T47D (cell line): ENCODE measurements at places on chromosomes 1 and 21.

- DNase-seq, result no peak
Observed at GRCh38 chr1:66069976-66070876, 277.5 kb downstream of the PDE4B start.

GRCh38 chr1:41368801-41369200, 7.6 kb downstream of the FOXO6 start:
- no peak for DNase-seq

- DNase-seq, result no peak
Observed at GRCh38 chr21:44378646-44379514, 25.5 kb downstream of the TRPM2 start.

GRCh38 chr1:113459279-113459678, 69.0 kb downstream of the MAGI3 start:
- no peak for DNase-seq

DNA sequence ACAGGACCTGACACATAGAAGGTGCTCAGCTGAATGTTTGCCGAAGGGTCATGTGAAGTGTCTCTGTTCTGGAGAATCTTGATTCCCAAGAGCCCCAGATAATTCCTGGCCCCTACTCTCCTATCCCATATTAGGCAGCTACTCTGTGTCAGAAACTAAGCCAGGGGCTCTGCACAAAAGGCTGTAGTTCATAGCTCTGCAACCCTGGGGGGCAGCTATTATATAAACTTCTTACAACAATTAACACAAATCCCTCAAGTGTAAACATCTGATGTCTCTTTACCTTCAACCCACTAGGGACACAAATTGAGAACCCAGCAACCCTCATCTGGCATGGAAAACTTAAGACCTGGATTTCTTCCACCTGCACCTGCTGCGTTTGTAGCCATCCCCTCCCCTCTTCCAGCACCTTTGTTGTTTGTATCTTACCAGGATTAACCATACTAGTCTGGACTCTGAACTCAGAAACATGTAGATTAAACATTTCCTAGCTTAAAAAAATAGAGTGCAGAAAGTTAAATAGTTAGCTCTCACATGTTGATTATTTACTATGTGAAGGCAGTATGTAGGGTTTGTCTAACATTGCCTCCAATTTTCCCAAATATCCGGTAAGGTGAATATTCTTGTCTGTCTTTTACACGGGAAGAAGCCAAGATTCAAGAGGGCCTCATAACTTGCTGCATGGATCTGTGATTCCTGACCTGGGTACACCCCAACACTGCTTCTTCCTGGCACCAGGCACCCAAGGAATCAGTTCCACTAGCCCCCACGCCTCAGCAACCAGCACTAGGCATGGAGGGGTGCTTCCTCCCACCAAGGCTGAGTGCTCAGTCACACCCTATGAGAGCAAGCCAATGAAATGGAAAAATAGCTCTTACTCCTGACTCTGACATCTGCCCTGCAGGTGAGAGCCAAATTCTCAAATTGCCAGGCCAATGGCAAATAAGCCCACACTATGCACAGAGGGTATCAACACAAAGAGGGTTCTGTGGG, 220.7 kb upstream of the HOOK1 start:
- DNase-seq, result no peak

DNA sequence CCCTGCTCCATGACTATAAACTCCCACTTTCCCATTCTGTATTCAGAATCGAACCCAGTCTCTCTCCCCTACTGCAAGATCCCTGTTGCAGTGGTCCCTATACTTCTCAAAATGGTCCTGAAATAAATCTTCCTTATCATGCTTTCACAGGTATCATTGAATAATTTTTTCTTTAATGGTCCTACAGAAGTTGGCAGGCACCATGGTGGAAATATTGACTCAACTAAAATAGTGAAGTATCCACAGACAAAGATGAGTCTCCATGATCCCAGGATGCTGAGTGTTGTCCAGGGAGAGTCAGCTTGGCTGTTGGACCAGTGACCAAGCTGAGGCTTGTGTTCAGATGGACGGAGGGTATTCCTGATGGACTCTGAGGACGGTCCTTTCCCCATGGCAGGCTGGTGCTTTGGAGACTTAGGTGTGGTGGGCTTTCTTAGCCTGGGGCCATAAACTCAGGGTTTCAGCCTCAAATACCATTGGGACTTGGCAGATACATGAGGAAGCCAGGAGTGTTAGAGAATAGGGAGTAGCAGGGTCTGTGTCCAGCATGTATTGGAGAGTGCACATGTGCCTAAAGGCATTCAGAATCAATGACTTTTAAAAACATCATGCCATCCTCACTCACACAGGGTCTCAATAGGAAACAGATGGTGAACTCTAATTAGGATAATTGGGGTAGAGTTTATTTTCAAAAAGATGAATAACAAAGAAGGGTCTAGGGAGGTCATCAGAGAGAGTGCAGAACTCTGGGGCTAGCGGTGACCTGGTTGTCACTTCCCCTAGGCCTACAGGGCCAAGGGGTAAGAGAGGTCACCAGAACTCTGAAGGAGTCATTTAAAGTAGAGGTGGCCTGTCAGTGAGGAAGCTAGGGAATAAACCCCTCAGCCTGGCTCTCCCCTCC, 19.8 kb downstream of the TINAGL1 start:
- no peak for DNase-seq

DNA sequence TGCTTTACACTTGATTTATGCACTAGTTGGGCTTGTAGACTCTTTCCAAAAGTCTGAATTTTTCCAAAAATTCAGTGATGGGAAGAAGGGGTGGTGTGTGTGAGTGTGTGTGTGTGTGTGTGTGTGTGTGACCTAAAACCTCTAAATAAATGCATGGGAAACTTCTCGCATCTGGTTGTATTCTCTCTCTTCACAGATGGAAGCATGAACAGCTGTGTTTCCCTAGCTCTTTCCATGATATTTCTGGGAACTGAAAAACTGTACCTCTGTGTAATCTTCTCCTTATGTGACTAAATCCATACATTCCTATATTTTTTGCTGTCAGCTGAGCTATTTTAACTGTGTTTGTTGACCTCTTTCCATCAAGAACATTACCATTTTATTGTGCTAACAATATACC, 26.2 kb upstream of the CYYR1 start:
- no peak for DNase-seq

DNA sequence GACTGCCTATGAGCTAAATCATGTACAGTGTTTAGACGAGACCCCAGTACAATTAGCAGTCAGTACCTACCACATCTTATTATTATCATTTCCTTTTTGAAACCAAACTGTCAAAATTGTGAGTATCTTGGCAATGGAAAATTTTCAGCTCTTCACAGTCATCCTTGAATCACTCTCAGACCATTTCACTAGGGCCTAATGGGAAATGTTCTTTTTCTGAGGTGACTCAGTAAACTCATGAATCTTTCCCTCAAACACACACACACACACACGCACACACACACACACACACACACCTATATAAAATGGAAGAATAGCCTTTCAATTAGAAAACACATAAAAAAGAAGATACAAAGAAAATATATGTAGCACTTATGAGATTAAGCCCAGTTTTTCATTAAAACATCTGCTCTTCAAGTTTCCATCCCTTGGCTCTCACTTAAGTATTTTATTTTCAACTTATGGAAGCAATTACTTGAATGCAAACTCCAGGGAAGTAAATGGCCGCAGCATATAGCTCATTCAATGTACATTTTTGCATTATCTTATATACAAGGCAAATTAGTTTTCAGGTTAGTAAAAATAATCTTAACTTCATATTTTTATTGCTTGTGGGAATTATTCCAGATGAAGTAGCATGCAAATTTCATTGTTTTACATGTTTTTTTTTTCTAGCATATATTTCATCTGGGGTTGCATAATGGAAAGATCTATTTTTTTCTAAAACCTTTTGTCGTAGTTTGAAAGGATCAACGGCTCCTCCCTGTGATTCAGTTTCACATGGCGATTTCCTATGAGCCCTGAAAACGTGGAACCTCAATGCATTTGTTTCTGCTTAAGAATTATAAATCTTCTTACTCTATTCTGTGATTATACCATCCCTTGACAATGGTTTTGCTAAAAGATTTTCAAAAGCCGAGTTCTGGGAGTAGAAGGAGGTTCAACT, 46.3 kb upstream of the TMPRSS15 start:
- no peak for DNase-seq

DNA sequence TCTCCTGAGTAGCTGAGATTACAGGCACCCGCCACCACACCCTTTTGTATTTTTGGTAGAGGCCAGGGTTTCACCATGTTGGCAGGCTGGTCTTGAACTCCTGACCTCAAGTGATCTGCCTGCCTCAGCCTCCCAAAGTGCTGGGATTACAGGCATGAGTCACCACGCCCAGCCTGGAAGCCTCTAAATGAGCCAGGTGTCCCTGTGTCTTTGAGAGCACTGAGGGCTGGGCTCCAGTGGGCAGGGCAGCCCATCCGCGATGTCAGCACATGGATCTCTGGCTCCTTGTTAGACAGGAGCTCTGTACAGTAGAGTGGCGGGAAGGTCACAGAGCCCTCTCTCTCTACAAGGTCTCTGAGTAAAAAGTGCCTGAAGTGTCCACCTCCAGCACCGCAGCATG, 124.3 kb downstream of the PGBD5 start:
- no peak for DNase-seq

DNA sequence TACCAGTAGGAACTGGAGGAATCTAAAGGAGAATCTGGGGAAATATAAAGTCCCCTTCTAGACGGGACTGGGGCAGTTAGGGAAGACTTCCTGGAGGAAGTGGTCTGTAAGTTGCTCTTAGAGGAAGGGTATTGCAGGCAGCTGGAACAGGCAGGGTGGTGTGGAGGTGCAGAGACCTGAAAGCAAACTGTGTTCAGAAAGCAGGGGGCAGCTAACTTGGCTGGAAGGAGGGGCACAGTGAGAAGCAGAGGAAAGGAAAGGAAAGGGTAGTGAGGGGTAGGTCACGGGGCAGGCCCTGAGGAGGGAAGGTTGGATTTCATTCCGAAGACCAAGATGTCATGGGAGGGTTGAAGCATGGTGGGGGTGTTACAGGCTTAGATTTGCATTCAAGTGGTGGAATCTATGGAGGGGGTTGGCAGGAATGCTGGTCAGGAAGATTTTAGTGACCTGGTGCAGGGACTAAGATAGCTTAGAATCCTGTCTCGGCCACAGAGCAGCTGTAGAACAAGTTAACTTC, 240.7 kb downstream of the FOXD2 start:
- no peak for DNase-seq

DNA sequence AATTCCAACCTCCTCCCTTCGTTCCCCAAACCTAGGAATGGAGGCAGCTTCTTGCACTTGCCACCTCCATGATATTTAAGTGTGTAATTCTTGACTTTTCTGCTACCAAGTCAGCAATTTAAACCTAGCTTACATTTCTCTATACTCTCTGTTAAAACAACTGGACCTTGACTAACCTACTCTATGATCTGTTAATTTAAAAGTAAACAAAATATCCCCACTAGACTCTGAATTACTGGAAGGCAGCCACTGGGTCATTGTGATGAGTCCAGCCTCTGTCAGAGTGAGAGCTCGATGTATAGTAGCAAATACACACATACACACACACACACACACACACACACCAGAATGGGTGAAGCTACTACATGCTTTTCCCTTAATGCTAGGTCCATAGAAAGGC, 40.0 kb upstream of the DHCR24 start:
- DNase-seq, result no peak

GRCh38 chr21:30818837-30819610, 6.0 kb upstream of the KRTAP8-1 start:
- DNase-seq, result no peak

GRCh38 chr1:87120779-87121178, 206.3 kb downstream of the HS2ST1 start:
- no peak for DNase-seq

- no peak for DNase-seq
Observed at GRCh38 chr1:77014073-77014788, 147.0 kb downstream of the ST6GALNAC5 start.

GRCh38 chr1:9687874-9688582, 36.5 kb downstream of the PIK3CD start:
- no peak for DNase-seq

DNA sequence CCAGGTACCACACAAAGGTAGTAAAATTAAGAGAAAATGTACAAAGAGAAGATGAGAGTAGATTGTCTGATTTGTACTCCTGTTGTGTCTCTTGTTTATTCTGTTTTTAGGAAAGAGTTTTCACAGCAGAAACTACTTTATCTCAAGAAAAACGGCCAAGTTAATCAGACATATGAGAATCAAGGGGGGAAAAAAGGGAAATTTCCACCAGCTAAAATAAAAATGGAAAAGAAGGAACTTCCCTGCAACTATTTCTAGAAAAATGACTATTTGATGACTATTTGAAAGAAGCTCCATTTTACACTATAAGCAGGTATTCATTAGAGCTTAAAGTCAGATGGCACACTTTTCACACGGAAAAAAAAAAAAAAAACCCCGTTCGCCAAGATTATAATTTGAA, 56.5 kb downstream of the EPRS1 start:
- no peak for DNase-seq
